ENCODE measurements at places on chromosomes 11 and 22.

DNA sequence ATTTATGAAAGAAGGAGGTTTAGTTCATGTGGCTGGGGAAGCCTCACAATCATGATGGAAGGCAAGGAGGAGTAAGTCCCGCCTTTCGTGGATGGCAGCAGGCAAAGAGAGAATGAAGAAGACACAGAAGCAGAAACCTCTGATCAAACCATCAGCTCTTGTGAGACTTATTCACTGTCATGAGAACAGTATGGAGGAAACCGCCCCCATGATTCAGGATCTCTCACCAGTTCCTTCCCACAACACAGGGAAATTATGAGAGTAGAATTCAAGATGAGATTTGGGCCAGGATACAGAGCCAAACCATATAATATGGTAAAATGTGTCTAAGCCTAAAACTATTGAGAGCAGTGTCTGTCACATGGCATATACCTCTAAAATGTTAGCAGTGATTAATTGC, 503.8 kb upstream of the CCDC179 start:
- DNase-seq = no peak

DNA sequence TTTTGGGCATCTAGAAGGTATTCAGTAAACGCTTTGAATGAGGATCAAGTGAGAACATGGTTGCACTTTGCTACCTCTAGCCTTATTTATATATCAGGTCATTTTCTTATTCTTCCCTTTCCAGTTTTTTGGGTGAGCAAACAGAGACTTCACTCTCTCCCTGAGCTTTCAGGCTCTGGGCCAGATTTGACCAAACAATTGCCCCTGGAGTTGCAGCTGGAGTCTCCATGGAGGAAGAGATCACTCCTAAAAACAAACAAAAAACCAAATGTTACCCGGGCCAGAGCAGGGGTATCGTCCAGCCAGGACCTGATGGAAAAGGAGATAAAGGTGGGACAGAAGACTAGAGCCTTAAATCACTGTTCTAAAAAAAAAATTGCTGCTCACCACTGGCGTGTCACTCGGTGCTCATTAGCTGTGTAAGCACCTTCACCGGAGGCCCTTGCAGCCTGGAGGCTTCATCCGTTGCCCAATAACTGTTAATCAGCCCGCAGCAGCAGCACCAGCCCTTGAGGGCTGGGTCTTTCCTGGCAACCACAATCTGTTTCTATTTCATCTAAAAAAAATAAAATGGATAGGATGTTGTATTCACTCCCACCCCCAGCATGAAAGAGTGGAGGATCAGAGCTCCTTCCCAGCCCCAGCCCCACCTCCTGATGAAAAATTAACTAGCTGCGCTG, 125.0 kb downstream of the PKNOX2 start:
- no peak for DNase-seq

GRCh38 chr11:65859812-65860277, 388 bp upstream of the MUS81 start:
- no peak for DNase-seq

DNA sequence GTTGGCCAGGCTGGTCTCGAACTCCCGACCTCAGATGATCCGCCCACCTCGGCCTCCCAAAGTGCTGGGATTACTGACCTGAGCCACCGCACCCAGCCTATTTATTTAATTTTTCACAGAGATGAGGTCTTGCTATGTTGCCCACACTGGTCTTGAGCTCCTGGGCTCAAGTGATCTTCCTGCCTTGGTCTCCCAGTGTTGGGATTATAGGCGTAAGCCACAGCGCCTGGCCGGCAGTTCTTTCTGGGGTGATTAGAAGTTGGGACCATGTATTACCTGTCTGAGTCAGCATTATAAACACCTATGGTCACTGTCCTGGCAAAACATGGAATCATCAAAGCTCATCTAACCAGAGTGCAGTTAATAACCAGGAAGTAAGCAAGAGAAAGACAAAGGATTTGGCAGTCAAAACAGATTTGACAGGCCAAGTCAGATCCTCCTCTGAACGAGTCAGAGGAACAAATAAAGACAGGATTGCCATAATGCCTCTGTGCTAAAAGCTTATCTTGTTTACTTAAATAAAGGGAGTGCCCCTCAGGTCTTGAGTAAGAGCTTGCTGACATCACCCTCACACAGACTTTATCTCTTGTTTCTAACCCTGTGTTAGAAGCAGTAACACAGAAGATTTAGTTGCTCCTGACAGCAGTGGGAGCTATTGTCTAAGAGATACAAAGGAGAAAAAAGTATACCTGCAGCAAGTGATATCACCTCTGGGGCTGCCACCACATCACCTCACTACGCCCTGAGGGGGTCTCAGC, 3.7 kb downstream of the SERPIND1 start:
- no peak for DNase-seq

- no peak for DNase-seq
These were observed 46.5 kb upstream of the SOX6 start for GRCh38 chr11:16402654-16403447.

DNA sequence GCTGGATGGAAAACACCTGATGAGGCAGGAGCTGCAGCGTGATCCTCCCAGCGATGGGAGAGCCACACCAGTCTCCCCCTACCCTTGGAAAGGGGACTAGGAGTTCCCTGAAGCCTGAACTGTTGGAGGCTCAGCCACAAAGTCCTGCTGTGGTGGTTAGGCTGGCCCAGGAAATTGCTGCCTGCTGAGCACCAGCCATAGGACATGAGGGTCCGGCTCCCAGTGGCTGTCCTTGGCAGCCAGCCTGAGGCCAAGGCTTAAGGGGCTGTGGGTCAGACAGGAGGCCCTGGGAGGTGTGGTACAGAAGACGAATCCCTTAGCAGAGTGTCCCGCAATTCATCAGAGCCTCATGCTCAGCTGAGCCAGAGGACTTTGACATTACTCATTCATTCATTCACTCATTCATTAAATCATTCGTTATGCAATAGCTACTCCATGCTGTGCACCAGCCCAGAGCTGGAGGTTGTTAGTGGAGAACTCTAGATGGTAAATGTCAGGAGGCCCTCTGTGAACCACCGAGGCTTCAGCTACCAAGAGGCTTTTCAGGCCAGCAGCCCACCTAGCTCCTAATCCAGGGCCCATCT, 14.4 kb upstream of the SEC14L4 start:
- no peak for DNase-seq

- no peak for DNase-seq
These were observed 13.1 kb downstream of the USH1C start for GRCh38 chr11:17531071-17531600.

DNA sequence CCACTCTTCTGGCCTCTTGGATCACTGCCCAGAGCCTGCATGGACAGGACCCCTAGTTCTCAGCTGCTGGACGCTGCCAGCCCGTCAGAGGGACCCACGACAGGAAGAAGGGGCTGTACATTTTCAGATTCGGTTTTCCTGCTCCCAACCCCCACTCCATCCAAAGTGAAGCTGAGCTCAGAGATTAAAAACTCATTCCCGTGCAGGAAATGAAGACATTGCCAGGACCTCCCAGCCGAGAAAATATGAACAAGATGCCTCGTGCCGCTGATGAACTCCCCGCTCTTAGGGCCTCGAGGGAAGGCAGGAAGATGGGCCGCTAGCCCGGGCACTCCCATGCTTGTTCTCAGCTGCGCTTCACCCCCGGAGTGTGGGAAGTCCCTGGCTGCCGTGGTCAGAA, 36.1 kb downstream of the RPUSD4 start:
- no peak for DNase-seq

GRCh38 chr11:63595296-63595695, 18.9 kb downstream of the PLAAT3 start:
- no peak for DNase-seq

DNA sequence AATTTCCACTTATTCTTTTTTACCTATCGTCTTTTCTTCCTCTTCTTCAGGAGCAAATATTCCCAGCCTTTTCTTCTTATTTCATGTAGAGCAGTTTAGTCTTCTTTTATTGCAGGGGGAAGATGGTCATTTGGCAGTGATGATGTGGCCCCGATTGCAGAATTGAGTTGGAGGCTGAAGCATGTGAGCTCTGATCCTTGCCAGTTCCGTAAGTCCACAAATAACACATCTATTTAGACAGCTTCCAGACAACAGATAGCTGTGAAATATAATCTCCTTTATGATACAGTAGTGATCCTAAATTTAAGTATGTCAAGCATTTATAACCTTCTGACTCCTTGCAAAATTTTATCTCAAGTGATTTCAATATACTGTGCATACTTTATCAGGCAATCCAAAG, 27.5 kb downstream of the REXO2 start:
- DNase-seq = no peak

GRCh38 chr11:126140926-126141280, 70.5 kb downstream of the RPUSD4 start:
- DNase-seq = no peak

- DNase-seq = no peak
These were observed 61.0 kb upstream of the PLET1 start for GRCh38 chr11:112321501-112322172.

DNA sequence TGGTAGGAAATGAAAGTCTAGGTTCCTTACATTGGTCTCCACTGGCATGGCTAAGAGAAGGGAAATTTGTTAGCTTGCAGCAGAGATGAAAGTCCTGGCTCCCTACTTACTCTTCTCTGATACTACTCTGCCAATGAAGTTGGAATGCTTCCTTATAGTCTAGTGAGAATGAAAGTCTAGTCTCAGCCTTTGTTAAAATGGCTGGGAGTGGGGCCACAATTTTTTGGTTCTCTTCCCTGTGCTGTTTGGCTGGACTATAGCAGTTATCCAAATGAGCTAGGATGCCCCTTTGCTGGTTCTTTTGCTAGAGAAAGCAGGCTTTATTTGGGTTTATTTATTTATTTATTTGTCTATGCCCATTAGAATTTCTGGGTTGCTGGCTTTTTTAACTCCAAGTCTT, 414.3 kb downstream of the AASDHPPT start:
- no peak for DNase-seq

GRCh38 chr11:64585150-64585549, 5.9 kb upstream of the SLC22A12 start:
- no peak for DNase-seq

DNA sequence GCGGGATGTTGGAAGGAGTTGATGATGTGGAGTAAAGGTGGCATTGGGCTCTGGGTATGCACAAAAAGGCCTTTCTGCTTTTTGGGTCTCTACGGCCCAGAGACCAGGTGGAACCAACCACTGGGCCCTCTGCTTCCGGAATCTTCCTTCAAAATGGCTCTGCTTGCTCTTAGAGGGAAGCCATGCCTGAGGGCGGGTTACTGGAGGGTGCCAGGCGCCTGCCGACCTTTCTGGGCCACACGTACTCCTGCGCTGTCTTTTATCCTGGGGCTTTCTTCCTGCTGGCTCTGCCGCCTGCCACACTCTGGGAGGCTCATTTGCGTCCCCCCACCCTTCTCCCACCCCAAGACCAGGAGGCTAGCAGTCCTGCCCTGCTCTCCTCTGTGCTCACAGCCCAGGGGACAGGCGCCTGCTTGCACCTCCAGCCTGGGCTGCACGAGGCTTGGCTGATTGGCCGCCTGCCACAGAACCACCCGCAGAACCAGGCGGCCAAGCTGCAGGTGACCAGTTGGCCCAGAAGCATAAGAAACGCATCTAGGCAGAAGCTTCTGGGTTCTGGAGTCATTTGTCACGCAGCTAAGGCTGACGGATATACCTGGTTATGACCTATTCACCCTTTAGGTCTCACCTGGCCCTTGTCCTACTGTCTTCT, 536.9 kb downstream of the TBC1D22A start:
- DNase-seq = no peak

GRCh38 chr22:26546282-26546681, 34.0 kb upstream of the TFIP11 start:
- no peak for DNase-seq

GRCh38 chr11:130560781-130561109, 112.3 kb downstream of the ADAMTS15 start:
- no peak for DNase-seq

DNA sequence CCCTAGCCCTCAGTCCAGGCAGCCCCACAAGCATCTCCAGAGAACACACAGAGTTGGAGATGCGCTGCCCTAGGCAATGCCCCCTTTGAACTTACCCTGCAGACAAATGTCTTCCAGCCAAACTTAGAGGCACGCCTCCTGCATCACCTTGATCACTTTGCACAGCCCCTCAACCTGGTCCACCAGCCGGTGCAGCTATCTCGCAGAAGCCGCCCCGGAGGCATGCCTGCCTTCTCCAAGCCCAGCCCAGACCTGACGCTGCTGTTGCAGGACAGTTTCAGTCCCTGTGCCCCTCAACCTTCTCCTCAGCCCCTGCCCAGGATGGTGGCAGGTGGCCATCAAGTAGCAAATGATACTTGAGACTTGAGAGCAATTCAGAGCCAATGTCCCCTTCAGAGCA, 16.7 kb upstream of the POU2AF1 start:
- DNase-seq = no peak

GRCh38 chr11:69361048-69361447, 67.1 kb downstream of the MYEOV start:
- DNase-seq = no peak

Data from activated naive CD8-positive, alpha-beta T cell treated with anti-CD3 and anti-CD28 coated beads, Interleukin-2, amount 50 U/mL, for 16 hours (primary cell).